ENCODE measurements at places on chromosomes 7 and 10.

- DNase-seq = no peak
Observed at GRCh38 chr10:69503001-69503895, 52.0 kb downstream of the TSPAN15 start.

- DNase-seq = no peak
Observed at GRCh38 chr10:15352201-15352600, 18.9 kb downstream of the FAM171A1 start.

- no peak for DNase-seq
Observed at GRCh38 chr7:107494315-107494751, 24.5 kb downstream of the GPR22 start.

GRCh38 chr7:51965454-51965853 is 648.8 kb upstream of the COBL start:
- DNase-seq = no peak

- no peak for DNase-seq
Observed at GRCh38 chr7:37342688-37343471, 105.8 kb downstream of the ELMO1 start.

DNA sequence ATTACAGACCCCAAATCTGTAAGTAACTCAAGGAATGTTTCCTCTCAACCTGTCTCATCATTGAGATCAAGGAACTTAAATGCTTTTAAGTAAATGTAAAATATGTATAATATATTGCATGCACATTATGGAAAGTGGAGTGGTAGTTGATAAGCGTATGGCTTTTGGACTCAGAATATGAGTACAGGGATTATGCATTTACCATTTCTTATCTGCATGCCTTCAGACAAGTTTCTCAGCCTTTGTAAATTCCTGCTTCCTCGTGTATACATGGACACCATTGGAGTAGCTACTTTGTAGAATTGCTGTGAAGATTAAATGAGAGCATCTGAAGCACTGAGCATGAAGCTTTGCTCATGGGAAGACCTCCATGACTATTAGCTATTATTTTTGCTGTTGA is 70.5 kb downstream of the CACNB2 start:
- no peak for DNase-seq

DNA sequence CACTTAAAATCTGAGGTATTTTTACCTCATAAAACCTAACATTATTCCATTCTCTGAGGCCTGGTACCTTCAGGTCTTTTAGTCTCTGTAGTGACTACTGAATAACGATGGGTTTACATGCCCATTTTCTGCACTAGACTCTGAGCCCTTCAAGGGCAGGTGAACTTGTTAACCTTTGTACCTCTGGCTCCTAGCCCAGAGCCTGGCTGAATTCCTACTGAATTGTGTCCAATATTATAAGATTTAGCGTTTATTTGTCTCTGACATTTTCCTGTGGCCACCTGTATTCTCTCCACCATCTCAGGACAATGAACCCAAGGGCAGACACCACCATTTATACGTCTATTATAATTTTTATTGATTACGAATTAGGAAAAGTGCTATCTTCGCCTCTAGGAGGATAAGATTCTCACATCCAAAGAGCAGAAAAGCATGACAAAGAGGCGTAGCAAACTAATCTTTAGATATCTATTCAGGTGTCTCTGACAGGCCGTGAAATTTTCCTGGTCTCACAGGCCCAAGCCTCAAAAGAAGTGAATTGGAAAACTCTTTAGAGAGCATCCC is 27.9 kb upstream of the HNRNPH3 start:
- no peak for DNase-seq

- DNase-seq = no peak
Observed at GRCh38 chr10:48820699-48821098, 118.9 kb downstream of the LRRC18 start.

- DNase-seq = no peak
Observed at GRCh38 chr10:129364949-129365348, 102.1 kb upstream of the MGMT start.

GRCh38 chr7:91910171-91910570 is 29.7 kb upstream of the MTERF1 start:
- no peak for DNase-seq

DNA sequence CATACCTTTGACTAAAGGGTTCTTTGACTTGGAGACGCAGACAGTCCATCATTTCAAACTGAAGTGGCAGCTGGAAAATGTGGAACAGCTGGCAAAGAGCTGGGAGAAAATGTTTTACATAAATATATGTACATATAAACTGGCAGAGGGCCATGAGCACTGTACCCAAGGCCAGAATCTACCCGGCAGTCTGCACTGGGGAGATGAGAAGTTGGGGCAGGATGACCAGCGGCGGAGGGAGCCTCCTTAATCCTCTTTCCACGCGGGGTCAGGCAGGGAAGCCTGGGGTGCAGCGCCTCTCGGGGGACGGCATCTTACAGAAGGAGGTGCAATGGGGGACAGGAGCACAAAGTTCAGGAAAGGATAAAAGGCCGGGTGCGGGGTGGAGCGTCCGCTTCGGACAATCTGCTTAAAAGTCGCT is 1.3 kb downstream of the GLI3 start:
- no peak for DNase-seq

- DNase-seq = no peak
Observed at GRCh38 chr10:83820033-83820432, 319.3 kb upstream of the GHITM start.

DNA sequence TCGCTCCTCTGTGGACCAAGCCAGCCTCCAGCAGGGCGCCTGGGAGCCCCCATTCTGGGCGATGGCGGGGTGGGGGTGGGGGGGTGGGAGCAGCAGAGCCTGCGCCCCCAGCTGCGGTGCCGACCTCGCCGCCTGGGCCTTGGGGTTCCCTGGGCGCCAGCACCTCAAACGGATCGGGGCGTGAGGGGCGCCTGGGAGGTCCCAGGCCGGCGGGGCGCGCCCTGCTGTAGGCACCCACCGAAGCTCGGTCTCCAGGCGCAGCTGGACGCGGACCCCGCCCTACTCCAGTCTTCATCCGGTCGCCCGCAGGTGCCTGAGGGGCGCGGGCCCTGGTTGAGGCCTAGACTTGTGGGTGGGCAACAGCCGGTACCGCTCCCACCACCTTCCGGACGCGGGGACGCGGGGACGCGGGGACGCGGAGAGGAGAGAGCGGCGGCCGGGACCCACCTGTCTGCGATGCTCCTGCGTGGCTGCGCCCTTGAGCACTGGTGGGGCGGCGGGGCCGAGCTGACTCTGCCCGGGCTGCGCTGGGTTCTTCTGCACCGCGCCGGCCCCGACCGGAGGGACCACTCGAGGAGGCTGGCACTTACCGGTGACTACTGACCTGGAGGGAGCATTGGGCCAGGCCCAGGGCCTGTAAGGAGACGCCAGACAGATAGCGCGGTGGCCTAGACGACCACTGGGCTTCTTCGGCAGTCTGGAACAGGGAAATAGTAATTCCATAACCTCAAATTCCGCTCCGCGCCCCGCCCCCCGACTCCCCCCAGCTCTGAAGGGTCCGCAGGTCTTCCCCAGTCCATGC is 5.5 kb upstream of the KCP start:
- DNase-seq = no peak

DNA sequence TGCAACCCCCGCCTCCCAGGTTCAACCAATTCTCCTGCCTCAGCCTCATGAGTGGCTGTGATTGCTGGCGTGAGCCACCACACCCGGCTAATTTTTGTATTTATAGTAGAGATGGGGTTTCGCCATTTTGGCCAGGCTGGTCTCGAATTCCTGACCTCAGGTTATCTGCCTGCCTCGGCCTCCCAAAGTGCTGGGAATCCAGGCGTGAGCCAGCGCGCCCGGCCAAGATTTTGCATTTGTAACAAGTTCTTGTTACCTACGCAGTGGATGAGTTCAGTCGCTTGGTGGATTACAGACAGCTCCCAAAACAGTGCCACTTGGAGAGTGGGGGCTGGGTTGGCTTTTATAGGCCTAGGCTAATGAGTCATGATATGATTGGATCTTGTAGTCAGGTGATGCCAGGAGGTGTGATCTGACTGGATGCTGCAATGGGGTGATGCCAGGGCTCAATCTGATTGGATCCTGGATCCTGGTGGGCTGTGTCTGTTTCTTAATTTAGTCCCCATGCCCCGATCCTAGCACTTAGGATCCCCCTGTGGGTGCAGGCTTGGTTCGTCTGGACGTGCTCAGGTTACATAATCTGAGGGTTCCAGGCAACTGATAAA is 20.3 kb downstream of the SBDS start:
- no peak for DNase-seq

- no peak for DNase-seq
Observed at GRCh38 chr10:56823849-56824248, 462.8 kb upstream of the ZWINT start.

DNA sequence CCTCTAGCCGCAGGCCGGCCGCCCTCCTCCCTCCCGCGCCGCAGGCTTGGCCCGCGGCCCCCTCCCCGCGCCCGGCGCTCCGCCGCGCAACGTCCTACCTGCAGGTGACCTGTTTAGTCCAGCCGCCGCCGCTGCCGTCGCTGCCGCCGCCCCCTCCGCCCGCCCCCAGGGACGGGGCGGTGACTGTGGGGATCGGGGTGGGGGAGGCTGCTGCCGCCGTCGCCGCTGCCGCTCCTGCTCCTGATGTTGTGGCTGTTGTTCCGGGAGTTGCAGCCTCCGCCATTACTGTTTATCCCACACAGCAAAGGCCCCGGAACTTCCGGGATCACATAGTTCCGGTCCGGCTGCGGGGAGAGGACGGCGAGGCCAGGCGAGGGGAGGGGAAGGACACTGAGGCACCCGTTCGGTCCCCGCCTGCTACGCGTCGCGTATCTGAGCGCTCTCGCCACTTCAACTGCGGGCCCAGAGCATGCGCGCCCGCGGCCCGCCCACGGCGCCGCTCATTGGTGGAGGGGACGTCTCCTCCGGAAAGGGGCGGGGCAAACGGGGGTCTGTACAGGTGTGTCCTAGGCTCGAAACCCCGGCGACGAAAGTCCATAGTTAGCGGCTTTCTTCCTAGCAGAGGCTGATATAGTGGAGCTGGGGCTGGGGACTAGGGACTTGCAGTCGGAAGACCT is at the start of gene MKRN1:
MKRN1 (minus strand) TSS at position 444 of the 677 bp plus-strand sequence; CDS start at position 283, 161 bp downstream.
- peak; percentile 90 for DNase-seq

DNA sequence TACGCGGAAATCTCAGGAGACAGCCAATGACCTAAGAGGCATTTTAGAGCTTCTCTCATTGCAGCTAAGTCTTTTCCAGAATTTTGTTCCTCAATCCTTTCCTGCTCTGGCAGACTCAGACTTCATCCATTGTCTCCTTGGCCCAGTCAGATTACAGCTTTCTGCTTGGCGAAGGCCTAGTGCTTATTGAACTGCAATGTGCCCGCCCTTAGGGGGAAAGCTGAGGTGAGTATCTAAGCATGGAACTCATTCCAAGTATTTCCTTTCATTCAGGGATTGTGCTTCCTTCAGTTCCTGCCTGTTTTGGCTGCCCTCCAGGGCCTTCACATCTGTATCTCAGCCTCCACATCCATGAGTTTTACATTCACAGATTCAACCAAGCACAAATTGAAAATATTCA is 37.5 kb downstream of the PRLHR start:
- DNase-seq = no peak

- DNase-seq = no peak
Observed at GRCh38 chr10:125844751-125845221, 21.4 kb downstream of the BCCIP start.

All from amygdala (tissue), 56 donors.